Ovary (tissue), 10 donors: ENCODE measurements at places on chromosomes 13 and 19.

GRCh38 chr13:46176756-46177155 is 5.2 kb downstream of the LCP1 start:
- DNase-seq: no peak

GRCh38 chr13:113750554-113751399 is 8.2 kb upstream of the TMEM255B start:
- DNase-seq: no peak

GRCh38 chr19:36258028-36258875 is 43.3 kb downstream of the ZNF146 start:
- no peak for DNase-seq

GRCh38 chr19:5934774-5935472 is 20.9 kb downstream of the CAPS start:
- no peak for DNase-seq

DNA sequence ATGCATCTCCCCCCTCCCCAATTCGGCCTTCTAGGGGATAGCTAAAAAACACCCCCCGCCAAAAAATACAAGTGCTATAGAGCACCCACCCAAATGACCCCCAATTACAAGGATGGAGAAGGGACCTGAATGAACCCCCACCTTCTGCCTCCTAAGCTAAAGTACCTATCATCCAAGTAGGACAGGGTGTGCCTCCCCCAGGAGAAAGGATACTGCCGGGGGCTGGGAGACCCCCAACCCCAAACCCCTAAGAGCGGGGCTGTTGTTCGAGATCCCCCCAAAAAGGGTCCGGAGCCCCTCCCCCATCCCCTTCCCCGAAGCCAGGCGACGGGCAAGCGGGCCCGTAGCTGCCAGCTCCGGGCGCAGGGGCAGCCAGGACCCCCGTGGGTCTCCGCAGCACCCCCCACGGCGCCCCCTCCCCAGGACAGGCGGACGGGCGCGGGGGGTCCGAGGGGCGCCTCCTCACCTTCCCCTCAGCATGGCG is 1.9 kb downstream of the ZC3H4 start:
- no peak for DNase-seq

DNA sequence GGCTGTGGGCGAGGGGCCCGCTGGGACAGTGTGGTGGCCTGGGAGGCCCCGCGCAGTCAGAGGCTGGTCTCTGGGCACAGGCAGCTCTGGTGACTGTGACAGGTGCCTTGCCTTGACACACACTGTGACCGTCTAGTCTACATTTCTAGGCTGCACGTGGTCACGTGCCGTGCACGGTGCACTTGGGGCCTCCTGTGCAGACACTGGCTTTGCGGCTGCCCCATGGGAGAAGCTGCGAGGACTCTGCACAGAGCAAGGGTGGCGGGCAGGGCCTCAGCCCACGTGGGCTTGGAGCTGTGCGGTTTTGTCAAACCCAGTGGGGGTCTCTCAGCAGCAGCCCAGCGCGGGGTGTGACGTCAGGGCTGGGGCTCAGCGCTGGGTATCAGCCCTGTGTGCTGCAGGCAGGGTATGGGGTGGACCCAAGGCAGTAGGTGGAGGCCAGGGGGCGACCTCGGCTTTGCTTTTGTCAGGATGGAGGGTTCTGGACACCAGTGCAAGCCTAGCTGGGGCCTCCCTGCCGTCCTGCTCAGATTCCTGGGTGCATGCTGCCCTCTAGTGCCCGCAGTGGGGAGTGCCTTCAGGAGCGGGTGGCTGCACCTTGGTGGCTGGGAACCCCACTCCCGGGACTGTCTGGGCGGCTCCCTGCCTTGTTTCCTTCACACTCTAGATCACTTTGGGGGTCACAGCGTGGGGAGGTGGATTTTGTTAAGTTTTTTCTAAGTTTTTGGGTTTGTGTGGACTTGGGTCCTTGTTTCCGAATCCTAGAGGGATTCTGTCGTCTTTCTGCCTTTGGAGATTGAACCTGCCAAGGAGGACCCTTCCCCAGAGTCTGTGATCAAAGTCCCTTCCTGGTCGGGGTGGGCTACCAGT is 62.6 kb downstream of the KDM4B start:
- peak; percentile 77 for DNase-seq

DNA sequence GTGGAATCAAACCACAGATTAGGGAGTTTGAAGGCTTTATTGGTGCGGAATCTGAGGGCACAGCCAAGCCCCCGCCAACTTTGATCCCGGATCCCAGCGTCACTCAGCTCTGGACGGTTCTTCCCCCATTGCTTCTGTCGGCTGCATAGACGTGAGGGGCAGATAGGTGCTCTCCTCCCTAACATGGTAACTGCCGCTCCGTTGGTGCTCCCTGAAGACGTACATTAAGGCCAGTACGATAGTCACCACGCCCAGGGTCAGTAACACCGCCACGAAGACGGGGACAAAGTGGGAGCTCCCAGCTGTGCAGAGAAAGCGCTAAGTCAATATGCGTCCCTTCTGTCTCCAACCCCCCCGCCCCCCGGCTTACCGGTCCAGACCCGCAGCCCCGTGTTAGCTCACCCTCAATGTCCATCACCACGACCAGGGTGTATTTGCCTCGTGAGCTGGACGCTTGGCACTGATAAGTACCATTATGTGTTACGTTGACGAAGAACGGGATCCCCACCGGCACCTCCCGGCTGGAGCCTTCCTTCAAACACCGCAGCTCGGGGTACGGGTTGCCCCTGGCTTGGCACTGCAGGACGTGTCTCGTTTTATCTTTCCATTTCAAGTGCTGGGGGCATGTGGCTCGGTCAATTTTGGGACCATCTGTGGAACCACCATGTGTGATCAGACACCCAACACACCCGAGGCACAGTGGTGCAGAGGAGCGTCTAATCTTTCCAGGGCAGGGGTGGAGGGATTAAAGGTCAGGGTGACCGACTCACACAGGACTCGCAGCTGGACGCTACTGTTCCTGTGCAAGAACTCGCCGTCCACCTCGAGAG is 644 bp upstream of the RAVER1 start:
- DNase-seq: no peak

GRCh38 chr13:69199664-69200063 is 908.0 kb upstream of the ATXN8OS start:
- DNase-seq: no peak

- peak; percentile 96 for DNase-seq
Measured at GRCh38 chr19:35309481-35310279, 17.7 kb downstream of the MAG start.

DNA sequence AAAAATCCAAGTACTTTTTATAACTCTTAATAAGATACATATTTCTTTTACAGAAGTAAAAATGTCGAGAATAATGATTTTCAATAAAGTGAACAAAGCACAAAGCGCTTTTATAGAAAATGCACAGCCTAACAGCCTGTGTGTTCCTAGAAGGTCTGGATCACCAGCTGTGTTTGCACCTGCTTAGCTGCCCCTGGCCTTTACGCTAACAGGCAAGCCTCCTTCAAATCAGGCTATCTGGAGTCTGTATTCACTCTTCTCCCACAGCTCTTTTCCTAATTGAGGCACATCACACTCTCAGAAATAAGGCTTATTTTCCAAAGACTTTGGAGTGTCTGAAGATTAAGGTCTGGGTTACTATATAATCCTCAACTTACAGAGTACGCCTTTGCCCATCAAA is 183.1 kb downstream of the LHFPL6 start:
- no peak for DNase-seq
